ENCODE measurements at places on chromosomes 16 and 17.

- no peak for DNase-seq
These were observed 432.4 kb upstream of the PMFBP1 start for GRCh38 chr16:72604375-72604774.

- peak; percentile 40 for DNase-seq
These were observed 4.2 kb downstream of the SMPD3 start for GRCh38 chr16:68444056-68444657.

GRCh38 chr16:549544-550263 lies 10.5 kb upstream of the PRR35 start:
- no peak for DNase-seq

DNA sequence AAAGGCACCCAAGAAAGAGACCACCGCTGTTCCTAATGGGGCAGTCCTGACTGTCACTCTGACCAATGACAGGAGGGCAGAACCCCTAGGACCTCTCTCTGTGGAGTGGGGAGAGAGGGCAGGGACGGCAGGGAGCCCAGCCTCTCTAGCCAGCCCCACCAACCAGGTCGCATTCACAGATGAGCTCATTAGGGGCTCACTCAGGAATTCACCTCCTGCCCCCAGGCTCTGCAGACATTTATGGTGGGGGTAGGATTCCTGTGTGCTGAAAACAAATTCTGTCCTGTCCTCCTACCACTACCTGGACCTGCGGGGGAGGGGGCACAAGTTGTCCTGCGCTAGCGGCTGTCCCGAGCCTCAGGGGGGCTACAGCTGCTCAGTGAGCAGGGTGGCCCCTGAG lies 27.7 kb upstream of the GPRC5C start:
- DNase-seq = no peak

GRCh38 chr16:2585651-2586081 lies 47.8 kb downstream of the PDPK1 start:
- no peak for DNase-seq

DNA sequence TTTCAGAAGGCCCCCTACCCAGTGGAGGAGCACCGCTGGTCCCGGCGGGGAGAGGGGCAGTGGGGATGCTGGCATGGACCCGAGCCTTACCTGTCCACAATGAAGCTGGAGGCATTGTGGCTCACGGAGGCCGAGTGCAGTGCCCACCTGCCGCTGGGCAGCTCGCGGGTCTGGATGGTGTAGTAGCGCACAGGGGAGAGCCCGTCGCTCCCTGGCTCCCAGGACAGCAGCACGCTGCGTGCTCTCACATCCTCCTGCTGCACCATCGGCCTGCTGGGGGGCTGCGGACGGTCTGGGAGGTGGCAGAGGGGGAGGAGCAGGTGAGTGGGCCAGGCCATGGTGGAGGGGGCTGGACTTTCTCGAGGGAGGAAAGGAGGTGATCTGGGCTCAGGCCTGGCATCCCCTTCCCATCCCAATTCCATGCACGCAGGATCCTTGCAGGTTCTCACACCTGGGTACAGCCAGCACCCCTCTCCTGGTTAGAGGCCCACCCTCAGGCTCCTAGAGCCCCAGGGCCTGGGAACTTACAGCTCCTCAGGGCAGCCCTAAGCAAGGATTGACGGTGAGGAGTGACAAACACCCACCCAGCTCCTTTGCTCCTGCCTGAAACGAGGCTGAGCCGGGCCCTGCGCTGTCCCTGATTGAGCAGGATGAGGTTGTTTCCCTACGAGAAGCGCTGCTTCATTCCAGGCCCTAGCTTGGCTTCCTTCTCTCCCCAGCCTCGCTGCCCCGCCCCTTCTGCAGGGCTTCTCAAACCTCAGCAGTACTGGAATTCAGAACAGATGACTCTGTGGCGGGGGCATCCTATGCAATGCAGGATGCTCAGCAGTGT lies 76.2 kb upstream of the CDC42EP4 start:
- DNase-seq = no peak

- no peak for DNase-seq
These were observed 5.9 kb downstream of the RETREG3 start for GRCh38 chr17:42603318-42603717.
